Posterior cingulate gyrus (tissue), 11 donors: ENCODE measurements at places on chromosomes 12 and 14.

DNA sequence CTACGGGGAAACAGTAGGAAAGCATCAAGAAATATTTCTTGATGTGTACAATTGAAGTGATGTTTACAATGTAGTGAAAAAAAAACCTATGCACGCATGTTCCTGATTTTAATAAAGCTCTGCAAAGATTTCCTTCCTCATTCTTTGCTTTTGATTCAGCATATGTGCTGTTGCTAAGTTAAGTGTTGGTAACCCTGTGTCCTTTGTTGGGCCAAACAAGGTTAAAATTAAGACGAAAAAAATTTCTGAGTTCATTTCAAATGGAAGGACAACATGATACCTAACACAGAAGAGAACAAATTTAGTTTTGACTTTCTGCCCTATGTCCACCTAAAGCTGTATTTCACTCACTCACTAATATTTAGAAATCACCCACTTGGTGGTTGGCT lies 62.8 kb downstream of the PPP2R5C start:
- DNase-seq, result no peak

DNA sequence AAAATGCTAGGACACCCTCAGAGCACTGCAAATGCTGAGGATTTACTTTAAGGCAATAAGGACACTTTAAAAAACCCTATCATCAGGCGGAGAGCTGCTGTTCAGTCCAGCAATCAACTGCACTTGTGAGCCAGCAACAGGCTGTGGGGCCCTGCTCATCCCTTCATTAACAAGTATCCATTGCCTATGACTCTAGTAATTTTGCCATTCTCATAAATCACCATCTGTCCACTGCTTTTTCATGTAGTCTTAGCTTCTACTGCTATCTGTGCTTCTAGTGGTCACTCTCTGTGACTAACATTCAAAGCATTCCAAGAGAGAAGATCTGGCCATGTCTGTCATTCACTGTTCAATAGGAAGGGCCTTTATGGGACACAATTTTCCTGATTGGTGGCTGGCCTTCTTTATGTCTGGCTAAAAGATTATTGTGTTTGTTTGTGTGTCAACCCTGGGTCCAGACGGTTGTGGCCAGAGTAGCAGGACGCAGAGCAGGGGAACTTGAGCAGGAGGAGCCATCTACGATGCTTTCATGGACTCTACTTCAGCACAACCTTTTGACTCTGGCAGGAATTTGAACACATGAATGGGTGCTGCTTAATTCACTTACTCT lies 3.6 kb upstream of the KRAS start:
- DNase-seq, result no peak

DNA sequence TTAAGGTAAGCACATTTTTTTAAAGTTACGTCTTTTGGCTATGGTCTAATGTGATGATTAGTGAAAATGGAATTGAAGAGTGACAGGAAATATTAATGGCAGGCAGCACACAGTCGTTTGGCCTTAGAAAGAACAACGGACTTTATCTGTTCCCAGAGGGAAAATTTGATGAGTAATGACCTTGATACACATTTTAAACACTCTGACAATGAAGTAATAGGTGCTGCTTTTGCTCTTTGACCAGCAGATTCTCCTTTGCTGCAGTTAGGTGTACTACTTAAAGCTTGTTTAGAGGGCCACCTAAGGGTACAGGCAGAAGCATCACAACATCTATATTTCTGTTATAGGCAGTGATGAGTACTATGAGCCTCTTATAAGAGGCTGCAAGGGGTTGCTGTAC lies 27.1 kb upstream of the RNU6-8 start:
- DNase-seq, result no peak

- DNase-seq, result no peak
Observed at GRCh38 chr14:34895277-34895676, 20.1 kb upstream of the BAZ1A start.

- peak; percentile 57 for DNase-seq
Observed at GRCh38 chr12:6606331-6607131, 648 bp downstream of the CHD4 start.

DNA sequence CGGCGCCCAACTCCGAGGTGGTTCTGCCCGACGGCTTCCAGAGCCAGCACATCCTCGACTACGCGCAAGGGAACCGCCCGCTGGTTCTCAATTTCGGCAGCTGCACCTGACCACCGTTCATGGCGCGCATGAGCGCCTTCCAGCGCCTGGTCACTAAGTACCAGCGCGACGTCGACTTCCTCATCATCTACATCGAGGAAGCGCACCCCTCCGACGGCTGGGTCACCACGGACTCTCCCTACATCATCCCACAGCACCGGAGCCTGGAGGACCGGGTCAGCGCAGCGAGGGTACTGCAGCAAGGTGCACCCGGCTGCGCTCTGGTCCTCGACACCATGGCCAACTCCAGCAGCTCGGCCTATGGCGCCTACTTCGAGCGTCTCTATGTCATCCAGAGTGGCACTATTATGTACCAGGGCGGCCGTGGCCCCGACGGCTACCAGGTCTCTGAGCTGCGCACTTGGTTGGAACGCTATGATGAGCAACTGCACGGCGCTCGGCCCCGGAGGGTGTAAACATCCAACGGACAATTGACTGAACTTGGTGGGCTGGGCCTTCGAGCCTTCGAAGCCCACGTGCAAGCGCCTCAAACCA lies 699 bp downstream of the DIO3 start:
- no peak for DNase-seq

DNA sequence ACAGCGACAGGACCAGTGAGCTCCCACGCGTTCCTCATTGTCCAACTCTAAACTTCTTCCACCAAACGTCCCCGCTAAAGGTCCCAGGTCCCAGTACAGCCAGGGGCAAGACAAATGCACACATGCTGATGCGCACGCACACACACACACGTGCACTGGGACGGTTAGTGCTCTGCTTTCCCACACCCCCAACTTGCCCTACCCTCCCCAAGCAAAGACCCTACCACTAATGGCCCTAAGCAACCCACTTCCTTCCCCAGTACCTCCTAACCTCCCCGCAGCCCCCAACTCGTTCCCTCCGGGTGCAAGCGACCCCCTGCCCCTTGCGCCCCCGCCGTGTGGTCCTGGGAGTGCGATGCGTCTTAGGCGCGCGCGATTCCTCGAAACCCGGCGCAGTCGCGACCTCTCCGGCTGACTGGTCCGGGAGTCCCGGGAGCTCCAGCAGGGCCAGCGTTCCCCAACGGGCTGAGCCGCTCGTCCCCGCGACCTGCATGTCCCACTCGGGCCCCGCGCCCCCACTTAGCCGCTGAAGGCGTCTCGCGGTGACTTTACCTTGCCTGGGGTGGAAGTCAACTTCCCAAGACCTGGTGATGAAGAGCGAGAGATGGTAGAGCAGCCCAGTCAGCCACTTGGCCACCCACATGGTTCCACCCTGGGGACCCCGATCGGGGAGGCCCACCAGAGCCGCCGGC lies 578 bp downstream of the ADAMTS20 start:
- no peak for DNase-seq

DNA sequence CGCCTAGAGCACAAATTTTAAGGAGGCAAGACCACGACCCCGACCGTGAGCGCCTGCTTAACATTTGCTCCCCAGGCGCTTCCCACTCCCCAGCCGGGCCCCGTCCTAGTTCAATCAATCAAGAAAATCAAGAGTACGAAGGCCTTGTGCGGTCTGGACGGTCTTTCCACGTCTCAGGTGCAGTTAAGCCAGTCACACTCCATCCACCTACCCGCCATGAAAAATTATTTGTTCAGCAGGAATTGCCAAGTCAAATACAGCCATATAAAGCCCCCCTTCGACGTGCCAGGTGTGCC lies 603 bp upstream of the LRR1 start:
- no peak for DNase-seq
